Kidney tubule cell (primary cell): ENCODE measurements at places on chromosomes 12 and 14.

- DNase-seq, result no peak
These were observed 313.6 kb upstream of the RTL1 start for GRCh38 chr14:101217080-101217463.

DNA sequence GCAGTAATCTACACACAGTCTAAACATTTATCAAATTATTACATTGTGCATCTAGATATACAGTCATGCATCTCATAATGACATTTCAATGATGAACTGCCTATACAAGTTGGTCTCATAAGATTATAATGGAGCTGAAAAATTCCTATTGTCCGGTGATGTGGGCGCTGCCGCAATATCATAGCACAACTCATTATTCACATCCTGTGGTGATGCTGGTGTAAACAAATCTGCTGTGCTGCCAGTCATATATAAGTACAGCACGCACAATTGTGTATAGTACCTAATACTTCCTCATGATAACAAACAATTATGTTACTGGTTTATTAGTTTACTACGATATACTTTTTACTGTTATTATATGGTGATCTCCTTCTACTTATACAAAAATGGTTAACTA is 768.8 kb upstream of the NOVA1 start:
- no peak for DNase-seq

DNA sequence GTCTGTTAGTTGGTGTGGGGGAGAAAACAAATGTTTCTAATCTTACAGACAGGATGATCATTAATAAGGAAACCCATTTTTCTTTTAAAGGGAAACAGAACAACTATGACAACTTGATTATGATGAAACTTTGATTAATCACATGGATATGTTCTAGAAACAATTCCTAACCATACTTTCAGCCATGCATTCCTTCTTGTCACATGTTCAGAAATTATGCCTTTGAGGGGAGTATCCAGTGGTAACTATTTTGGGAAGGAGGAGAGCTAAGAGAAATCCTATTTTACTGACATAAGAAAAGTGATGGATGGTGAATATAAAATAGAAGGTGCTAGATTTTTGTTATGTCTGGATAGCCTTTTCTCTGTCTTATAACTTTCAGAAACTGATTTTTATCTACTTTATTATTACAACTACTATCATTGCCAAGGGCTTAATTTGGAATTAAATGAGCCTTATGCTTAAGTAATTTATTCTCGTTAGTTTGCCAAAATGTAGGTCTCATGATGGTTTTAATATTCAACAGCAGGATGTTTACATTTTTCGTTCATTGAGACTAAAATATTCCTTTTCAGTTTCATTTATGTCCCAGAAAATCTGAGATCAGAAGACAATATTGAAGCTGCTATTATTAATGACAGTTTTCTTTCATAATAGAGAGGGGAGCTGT is 200.1 kb downstream of the TMTC2 start:
- DNase-seq, result no peak

DNA sequence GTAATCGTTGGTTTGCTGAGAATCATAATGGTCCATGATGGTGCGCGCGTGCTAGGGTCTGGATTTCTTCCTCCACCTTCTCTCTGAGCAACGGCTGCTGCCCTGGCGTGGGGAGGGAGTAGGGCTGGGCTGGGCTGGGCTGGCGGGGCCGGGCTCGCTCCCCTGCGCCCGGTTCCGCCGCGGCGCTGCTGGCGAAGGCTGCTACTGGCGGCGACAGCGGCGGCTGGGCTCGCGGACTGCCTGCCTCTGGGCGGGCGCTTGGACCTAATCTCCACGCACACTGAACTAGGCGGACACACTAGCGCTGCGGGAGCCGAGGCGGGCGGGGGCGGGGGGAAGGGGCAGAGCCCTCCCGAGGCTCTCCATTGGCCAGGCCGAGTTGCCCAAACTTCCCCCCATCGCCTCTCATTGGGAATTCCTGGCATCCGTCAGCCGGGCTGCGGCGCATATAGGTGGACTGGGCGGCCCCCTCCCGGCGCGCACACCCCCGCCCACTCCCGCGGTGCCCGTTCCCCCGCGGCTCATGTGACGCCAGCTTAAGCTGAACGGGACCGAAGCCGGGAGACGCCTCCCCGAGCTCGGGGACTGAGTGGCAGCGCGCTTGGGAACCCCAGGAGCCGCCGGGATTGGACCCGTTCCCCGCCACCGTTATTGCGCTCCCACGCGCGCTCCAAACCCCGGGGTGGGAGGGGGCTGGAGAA is at the start of gene ACTN1:
Gene ACTN1, minus strand, starts transcription at position 282 of the 701 bp plus-strand sequence. Its CDS starts 246 bp downstream, at position 36.
- DNase-seq, result peak; percentile 98

- peak; percentile 57 for DNase-seq
These were observed 752 bp downstream of the PRICKLE1 start for GRCh38 chr12:42588524-42589464.

DNA sequence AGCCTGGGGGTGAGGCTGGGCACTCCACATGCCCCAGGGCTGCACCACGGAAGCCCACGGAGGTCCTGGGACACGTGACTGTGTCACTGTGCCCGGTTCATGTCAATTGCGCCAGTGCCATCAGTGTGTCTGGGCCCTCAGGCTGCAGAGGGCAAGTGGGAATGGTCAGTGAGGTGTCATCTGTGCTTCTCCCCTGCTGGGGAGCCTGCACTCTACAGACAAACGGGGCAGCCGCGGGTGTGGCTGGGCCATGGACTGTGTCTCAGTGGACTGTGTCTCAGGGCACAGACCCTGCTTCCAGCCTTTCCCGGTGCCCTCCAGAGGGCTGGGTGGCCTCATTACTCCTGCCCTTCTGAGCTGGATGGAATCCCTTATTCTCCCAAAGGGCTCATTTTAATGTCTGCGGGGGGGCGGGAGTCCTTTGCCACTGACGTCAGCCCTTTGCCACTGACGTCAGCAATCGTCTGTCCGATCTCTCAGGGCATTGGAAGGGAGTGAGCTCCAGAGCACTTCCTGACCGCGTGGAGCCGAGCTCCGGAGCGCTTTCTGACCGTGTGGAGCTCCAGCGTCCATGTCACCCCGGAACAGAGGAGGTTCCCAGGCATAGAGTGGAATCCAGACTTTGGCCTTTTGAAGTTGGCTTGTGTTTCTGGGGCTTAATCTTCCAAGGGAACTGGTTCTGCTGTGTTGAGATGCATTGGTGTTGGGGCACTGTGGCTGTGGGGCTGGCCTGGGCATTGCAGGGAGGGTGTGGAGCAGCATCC is 72.4 kb downstream of the ADGRD1 start:
- DNase-seq, result no peak

DNA sequence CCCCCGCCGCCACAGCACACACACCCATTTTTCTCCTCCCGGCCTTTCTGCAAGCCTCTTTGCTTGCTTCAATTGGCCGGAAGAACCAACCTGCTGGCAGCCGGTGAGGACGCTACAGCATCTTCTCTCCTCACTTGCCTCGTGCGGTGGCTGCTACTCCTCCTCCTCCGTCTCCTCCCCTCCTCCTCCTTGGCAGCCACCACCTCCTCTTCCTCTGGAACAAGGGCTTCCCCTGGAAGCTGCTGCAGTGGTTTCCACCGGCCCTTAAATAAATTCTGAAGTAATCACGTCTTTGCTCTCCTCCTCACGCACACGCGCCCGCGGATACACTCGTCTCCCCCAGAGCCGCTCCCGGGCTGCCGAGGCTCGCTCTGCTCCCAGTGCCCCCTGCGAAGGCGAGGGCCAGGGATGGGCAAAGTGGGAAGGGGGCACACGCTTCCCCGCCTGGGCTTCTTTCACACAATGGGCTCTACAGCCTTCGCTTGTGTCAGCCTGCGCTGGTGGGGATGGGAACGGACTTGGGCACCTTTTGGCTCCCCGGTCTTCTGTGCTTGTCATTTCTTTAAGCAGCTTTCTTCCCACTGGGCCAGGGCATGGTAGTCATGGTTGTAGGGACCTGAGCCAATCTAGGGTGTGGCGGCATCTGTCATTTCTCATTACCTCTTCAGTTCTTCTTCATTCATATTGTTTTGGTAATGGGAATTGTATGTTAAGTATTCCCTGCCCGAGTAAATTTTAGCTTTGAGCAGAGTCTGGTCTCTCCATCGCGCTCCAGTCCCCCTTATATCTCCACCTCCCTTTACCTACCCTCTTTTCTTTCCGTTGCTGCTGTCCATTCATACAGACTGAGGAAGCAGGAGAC is at the start of gene PPFIA2:
Gene PPFIA2, minus strand, starts transcription at position 161 of the 862 bp plus-strand sequence.
- DNase-seq, result peak; percentile 33

GRCh38 chr14:81314443-81315175 is 85.5 kb downstream of the STON2 start:
- DNase-seq, result no peak

GRCh38 chr12:96238336-96239047 is 44.3 kb downstream of the ELK3 start:
- no peak for DNase-seq

DNA sequence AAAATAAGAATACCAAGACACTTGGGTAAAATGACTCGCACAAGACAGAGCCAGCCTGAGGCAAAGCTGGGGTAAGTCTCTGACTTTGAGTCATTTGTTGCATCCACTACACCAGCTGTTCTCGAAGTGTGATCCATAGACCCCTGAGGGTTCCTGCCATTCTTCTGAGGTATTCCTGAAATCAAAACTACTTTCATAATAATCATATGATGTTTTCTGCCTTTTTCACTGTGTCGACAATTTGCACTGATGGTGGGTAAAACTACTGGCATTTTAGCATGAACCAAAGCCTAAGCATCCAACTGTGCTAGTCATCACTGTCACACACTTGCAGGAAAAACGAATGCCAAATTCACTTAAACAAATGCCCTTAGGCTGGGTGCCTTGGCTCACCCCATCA is 135.5 kb upstream of the FUT8 start:
- DNase-seq, result peak; percentile 26

- DNase-seq, result no peak
These were observed 688 bp downstream of the ULK1 start for GRCh38 chr12:131894981-131895639.

DNA sequence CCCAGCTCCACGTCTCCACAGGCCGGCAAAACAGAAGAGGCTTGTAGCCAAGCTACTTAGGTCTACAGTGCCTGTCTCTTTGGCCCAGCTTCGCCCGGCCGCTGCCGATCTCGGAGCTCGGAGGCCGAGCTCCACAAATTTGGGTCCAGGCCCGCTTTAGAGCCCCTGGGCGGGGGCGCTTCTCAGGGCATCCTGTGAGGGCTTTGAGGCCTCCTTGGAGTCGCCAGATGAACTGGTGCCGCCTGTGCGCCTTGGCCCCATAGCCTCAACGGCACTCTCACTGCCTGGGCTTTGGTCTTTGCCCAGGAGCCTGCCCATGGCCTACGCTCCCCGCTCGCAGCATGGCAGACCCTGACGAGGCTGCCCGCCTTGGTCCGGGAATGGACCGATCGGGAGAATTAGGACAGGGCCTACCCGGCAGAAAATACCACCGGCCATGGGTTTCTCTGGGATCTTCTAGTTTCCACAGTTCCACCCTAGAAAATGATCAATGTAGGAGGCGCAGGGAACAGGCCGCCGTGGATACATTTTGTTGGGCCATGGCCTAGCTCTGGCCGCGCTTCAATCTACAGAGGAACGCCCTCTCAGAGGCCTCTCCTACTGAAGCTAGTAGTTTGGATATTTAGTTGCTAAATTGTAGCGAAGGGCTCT is 953 bp upstream of the NKX2-8 start:
- DNase-seq, result no peak

DNA sequence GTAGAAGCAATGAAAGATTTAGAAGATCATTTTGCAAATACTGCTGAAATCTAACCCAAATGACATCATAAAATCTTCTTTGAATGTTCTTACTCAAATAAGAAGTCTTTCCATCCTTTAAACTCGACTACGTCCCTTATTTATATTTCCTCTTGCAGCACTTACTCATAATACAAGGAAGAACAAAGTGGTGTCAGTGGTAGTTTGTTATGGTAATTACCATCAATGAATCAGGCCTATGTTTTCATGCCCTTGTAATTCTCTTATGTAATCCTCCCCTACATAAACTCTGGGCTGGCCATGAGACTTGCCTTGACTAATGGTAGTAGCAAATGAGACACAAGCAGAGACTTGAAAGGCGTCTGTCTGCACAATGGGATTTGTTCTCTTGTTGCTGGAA is 17.0 kb downstream of the EEA1 start:
- peak; percentile 57 for DNase-seq

DNA sequence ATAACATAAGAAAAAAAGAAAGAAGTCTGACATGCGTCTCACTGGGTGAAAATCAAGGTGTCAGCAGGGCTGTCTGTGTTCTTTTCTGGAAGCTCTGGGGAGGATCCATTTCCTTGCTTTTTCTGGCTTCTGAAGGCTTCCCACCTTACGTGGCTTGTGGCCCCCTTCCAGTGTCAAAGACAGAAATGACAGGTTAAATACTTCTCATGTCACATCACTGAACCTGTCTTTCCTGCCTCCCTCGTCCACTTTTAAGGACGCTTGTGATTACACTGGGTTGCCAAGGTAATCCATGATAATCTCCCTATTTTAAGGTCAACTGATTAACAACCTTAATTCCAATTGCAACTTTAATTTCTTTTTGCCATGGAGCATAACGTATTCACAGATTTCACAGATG is 4.6 kb upstream of the PHC1 start:
- no peak for DNase-seq

- no peak for DNase-seq
These were observed 198.5 kb downstream of the ATP23 start for GRCh38 chr12:58139894-58140293.

DNA sequence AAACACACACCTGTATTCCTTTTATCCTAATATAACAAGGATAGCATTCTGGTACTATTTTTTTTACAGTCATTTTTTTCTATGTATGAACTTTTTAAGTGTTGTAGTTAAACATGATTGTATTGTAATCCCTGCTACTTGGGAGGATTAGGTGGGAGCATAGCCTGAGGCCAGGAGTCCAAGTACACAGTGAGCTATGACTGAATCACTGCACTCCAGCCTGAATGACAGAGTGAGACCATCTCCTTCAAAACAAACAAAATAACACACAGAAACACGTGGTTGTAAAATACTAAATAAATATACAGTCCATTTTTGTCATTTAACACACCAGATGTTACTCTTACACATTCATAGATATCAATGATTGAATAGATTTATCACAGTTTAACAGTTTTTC is 56.9 kb downstream of the MAP4K5 start:
- DNase-seq, result peak; percentile 9

DNA sequence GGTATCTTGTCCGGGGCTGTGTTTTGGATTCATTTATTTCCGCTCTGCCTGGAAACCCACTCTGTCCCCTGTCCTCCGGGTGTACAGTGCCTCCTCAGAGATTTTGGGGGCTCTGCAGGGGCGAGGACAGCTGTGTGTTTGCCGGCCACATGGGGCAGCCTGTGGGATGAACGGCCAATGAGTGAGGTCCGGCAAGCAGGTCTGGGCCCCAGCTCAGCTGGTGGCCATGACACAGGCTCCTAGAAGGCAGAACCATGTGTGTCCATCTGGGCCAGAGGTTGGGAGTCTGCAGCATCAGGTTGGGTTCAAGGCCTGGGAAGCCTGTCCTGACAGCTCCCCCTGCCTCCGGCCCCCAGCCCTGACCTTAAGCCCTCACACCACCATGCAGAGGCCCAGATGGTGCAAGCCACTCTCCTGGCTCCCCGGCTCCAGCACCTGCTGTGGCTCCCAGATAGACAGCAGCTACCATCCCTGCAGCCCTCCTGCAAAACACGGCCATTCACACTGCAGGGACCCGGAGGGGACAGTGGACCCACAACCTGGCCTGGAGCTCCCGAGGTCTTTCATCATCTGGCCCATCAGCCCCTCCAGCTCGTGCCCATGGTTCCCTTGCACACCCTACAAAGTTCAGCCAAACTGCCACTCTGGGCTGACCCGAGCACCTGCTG is 220.1 kb upstream of the C14orf180 start:
- DNase-seq, result no peak

- DNase-seq, result peak; percentile 39
These were observed 25.8 kb upstream of the RAB35 start for GRCh38 chr12:120142231-120142877.

- DNase-seq, result no peak
These were observed 109.2 kb upstream of the SLCO1C1 start for GRCh38 chr12:20585913-20586312.
